Natural killer cell (primary cell): ENCODE measurements at places on chromosomes 3 and 15. TPM values are rescaled to one million over a fixed set of nuclear protein-coding genes. Genes with fewer than 3 reads are reported as not detected.

Gene CKMT1B
- total RNA-seq, result not detected

DNA sequence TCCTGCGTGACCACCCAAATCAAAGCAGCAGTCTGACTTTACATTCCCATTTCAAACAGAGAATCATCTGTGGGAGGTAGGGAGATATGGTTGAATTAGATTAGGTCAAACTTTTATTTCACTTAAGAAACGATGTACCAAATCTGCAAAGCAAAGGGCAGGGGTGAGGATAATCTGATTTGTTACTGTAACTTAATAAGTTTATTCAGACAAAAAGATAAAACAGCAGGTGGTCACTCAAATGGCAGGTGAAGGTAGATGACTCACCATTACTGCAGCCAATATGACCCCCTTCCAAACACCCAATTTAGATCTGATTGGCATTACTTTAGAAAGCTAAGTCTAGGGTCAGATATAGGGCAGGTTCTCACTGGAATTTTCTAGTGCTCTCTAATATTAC lies 651.0 kb upstream of the NAALADL2 start:
- DNase-seq, result no peak

GRCh38 chr3:73635254-73635653 lies 10.5 kb upstream of the PDZRN3 start:
- no peak for DNase-seq

Gene PLXND1
- total RNA-seq, result 135 TPM

Gene CHRM5
- not detected for total RNA-seq

Gene CIDEC
- total RNA-seq, result not detected

DNA sequence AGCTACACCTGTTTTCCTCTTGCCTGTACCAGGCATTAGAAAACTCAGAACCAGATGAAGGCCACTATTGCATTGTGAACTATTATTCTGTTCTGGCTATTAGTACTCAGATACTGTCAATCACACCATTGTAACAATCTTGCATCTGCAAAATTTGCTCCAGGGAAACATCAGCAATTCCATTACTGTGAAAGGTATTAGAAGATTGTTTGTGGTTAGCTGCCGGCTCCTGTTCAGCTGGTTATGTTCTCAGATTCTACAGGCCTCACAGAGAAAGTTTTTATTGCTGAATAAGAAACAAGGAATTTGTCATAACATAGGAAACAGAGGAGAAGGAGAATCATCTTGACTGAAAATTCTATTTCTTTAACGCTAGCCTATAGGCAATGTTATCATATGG lies 179.9 kb downstream of the PLOD2 start:
- no peak for DNase-seq

Gene TM6SF1
- total RNA-seq, result 15.5 TPM

GRCh38 chr15:24986653-24987052 lies 31.9 kb downstream of the SNRPN start:
- DNase-seq, result no peak

DNA sequence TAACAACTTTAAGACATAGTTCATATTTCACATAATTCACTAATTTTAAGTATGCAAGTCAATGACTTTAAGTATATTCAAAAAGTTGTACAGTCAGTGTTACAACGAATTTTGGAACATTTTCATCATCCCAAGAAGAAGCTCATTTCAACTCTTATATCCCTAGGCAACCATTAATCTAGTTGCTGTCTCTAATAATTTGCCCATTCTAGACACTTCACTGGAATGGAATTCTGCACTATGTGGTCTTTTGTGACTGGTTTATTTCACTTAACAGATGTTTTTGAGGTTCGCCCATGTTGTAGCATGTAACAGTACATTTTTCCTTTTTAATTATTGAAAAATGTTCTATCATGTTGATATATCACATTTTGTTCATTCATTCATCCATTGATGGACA lies 104.2 kb upstream of the SPRED1 start:
- no peak for DNase-seq

Gene FANCI
- total RNA-seq, result 22.3 TPM

GRCh38 chr3:191197761-191198306 lies 1.2 kb upstream of the OSTN start:
- DNase-seq, result no peak

Gene EHHADH
- total RNA-seq, result 0.58 TPM

- DNase-seq, result no peak
Measured at GRCh38 chr3:58664611-58665010, 2.0 kb downstream of the FAM3D start.

DNA sequence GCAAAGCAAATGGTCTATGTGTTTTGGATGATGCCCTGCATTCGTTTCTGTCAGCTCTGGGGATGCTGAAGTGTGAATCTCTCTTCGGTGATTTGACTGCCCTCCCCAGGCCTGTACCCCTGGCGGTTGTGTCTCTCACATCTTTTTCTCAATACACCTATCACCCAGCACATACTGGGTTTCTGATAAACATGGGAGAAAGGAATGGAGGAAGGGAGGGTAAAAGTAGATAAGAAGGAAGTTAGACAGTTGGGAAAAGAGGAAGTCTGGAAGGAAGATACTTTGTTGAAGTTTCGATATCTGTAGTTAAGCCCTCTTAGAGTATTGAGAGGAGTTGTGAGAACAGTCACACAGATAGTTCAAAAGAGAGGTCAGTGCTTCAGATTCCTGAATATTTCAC lies 35.8 kb upstream of the LRTM1 start:
- DNase-seq, result no peak

- no peak for DNase-seq
Measured at GRCh38 chr3:107111872-107112271, 265.4 kb upstream of the CCDC54 start.

GRCh38 chr3:156657862-156658731 lies 16.3 kb upstream of the TIPARP start:
- DNase-seq, result no peak
